ENCODE measurements at places on chromosomes 1 and 21. TPM values are rescaled to one million over a fixed set of nuclear protein-coding genes. Genes with fewer than 3 reads are reported as not detected.

DNA sequence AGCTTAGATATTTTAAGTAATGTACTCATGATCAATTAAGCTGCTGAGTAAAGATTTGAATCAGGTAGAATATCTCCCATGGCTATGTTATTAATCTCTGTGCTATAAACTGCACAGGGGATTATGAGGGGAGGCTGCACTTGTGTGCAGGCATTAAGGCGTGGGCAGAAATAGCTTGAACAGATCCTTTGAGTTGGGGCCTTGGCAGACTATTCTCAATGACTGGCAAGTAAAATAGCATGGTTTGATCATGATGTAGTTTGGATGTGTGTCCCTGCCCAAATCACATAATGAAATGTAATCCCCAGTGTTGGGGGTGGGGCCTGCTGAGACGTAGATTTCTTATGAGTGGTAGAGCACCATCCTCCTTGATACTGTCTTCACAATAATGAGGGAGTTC, 220.3 kb downstream of the PLPP3 start:
- no peak for DNase-seq

- peak; percentile 92 for DNase-seq
These were observed 440 bp downstream of the PIGP start for GRCh38 chr21:37072274-37072987.

GRCh38 chr1:118116401-118116800, 68.6 kb downstream of the SPAG17 start:
- no peak for DNase-seq

DNA sequence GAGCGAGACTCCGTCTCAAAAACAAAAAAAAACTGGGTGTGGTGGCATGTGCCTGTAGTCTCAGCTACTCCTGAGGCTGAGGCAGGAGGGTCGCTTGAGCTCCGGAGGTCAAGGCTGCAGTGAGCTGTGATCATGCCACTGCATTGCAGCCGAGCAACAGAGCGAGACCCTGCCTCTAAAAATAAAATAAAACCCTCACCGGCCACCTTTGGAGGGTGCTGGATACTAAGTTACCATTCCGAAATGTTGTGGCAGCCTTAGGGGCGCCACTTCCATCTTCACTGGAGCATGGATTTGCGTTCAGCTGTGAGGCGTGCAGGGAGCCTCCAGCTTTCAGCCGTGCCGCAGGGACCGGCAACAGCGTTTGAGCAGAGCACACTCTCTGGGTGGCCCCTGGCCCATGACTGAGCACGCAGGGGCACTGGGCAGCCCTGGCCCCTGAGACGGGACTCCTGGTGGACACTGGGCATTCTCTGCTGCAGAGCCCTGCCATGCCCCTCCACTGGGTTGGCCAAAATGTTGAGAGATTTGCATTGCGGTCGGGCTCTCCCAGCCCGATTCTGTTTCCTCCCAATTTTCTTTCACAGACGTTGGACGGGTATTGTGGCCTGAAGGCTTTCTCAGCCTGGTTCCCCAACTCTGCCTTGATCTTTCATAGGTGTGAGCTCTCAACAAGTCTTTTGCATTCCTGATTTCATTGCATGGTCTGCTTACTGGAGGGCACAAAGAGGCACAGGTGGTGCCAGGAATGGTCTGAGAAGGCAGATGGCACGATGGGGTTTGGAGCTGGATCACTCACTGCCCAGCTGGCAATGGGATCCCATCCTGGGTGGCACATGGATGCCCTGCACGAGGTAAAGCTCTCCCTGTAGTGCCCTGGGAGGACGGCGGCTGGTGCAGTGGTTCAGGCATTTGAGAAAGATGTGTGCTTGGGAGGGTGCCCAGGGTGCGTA, 5.8 kb upstream of the CFAP74 start:
- DNase-seq = peak; percentile 51

DNA sequence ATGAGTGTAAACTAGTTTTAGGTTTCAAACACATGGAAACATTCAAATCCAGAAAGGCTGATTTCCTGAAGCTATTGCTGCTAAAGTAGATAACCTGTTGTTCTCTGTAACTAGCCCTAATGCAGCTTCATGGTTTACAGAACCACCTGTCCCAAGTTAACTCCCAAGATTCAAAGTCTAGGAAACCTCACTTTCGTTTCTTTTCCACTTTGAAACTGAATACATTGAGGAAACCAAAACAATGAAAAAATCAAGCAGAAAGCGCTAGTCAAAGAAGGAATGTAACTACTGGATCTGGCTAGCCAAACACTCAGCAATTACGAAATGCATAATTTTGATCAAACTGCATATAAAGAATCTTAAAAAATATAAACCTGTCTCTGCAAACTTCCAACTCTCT, 17.8 kb downstream of the SLC16A1 start:
- DNase-seq = no peak

Gene SPRR2F
- total RNA-seq = not detected

Gene CALML6
- not detected for total RNA-seq

Gene ZNF593OS
- not detected for total RNA-seq

Gene SLC25A24
- 18.5 TPM for total RNA-seq

All from Right ventricle myocardium inferior (tissue), 1 donor.